ENCODE measurements at places on chromosomes 3 and 15.

DNA sequence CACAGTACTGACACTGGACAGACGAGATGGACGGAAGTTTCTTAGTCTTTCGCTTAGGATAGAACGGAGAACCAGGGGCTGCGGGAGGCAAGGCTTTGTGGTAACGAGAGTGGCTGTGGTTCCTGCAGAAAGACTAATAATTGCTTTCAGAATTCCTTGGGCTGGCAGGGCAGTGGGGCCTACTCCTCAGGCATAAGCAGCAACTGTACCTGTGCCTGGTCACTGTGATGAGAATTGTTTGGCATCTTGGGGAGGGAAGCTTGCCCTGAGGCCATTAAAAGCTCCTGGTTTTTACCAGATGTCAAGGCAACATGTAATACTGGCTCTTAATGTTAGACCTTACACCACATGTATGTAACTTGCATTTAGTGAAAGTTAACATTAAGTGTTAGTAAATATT, 7.6 kb downstream of the NIPA2 start:
- DNase-seq, result no peak

GRCh38 chr15:85007741-85008397, 26.2 kb downstream of the PDE8A start:
- no peak for DNase-seq

DNA sequence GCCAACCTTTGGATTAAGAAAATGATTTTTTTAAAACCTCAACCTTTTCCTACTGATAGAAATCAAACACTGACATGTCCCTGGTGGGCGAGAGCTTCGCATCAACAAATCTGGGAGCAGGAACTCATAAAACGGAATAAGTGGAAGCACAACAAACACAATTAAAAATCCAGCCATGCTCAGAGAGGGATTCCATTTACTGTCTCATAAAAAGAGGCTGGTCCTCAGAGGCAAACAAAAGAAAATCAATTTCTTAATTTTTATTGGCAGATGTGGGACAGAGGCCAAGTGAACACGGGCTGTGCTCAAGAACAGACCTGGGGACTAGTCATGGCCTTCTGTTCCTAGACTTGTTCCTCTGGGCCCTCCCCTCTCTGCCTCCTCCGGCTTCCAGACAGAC, 214.5 kb downstream of the NTRK3 start:
- no peak for DNase-seq

DNA sequence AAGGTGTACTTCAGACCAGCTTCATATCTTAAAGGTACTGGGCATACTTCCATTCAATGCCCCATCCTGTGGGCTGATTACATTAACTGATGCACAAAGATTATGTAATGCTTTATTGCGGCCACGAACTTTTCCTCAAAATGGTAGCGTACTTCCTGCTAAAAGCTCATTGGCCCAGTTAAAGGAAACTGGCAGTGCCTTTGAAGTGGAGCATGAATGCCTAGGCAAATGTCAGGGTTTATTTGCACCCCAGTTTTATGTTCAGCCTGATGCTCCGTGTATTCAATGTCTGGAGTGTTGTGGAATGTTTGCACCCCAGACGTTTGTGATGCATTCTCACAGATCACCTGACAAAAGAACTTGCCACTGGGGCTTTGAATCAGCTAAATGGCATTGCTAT, 3.4 kb downstream of the SKIL start:
- DNase-seq, result no peak

DNA sequence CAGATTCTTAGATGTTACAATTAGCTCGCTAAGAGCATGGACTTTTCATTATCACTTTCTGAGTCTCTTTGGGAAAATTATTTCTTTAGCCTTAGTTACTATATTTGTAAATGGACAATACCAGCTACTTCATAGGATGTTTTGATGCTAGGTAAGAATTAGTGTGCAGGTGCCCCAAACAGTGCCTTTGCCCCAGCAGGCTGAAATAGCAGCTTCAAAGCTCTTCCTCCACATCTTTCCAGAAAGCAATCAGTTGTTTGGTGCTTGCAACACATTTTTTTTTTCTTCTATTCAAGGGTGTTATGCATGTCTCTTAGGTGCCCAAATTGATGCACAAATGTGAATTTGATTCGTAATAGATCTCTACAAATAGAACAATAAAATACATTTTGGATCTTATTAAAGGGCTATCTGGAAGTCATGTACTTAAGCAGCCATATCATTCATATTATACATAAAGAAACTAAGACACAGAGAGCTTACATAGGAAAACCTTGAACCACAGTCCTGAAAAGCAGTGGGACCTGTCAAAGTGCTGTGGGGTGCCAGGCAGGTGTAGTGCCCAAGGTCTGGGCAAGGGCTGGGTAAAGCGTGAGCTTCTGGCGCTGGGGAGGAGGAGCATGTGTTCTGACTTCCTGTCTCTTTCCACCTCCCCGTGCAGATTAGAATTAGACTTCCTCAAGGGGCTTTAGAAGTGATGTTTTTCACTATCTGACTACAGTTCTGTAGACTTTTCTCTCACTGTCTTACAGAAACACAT, 62.9 kb downstream of the FNDC3B start:
- no peak for DNase-seq

GRCh38 chr3:24201301-24201700, 256.2 kb downstream of the NR1D2 start:
- DNase-seq, result no peak

GRCh38 chr3:141448606-141449220, 38.1 kb upstream of the RASA2 start:
- no peak for DNase-seq

GRCh38 chr3:196667056-196667825, 27.7 kb downstream of the NRROS start:
- DNase-seq, result no peak

GRCh38 chr3:143266511-143266910, 146.9 kb downstream of the CHST2 start:
- DNase-seq, result no peak

GRCh38 chr15:99707473-99708270, 25.6 kb downstream of the LYSMD4 start:
- DNase-seq, result no peak

DNA sequence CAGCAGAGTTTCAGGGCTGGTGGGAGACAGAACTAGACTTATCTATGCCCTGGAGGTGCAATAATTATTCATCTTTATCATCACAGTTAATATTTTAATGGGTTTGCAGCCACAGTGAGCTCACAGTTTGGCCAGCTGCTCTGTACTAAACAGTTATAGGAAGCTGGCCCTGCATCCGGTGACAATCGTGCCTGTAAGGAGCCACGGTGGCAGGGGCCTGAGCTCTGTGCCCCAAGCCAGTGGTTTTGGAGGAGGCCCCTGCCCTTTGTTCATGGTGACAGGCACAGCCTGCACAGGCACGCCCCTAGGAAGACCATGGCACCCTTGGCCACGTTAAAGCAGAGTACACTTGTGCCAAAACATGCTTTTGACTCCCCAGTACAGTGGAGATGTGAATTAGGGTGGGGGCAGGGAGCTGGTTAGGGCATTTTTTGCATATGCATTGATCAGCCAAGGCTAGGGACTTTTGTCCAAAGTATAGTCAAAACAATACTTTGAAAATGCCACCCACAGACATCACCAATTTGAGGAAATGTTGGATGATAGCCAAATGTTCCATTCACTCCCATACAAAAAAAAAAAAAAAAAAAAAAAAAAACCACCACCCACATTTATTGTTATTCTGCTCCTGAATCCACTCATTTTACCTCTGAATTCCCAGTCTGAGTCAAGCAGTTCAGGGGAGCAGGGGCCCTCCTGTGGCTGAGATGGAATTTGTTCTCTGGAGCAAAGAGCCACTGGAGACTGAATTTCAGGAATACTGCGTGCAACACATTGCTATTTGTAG, 3.4 kb upstream of the RFTN1 start:
- peak; percentile 79 for DNase-seq

DNA sequence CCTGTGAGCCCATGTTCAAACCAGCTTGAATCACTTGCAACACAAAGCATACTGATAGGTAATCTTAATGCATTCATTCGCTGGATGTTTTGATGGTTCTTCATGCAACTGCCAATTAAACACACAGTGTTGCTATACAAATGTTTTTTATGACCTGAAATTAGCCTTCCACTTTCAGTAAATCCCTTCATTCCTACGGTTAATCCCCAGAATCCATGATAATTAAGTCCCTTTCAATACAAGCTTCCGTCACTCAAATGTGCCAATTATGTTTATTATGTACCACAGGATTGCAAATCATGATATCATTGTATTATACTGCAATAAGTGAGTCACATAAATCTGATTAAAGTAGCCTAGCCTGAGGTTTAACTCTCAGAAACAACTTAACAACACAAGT, 14.5 kb upstream of the LYZL4 start:
- DNase-seq, result no peak

DNA sequence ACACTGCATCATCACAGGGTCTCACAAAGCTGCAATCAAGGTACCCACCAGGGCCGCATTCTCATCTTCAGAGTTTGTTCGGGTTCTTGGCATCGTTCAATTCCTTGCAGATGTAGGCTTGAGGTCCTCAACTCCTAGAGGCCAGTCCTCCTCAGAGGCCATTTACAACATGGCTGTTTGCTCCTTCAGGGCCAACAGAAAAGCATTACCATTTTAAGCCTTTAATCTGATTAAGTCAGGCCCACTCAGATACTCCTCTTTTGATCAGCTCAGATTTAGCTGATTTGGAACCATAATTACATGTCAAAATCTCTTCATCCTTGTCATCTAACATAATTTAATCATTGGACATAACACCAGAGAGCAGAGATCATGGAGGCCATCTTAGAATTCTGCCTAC, 55.4 kb downstream of the BFSP2 start:
- DNase-seq, result no peak

DNA sequence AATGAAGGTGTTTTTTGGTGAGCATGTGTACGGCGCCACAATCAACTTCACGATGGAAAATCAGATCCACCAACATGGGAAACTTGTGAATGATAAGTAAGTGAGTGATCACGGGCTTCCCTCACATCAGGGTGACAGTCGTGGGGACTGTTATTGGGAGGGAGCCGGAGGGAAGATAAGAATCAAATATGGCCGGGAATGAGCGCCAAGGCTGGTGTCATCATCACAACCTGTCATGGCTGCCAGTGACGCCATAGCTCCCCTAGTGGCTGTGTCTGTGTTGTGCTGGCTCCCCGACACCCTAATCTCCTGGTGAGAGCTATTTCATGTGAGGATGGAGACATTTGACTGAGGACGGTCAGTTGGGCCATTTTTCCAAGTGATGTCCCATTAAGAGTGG, 168.5 kb downstream of the SV2B start:
- DNase-seq, result peak; percentile 17

GRCh38 chr15:66269326-66270090, 16.0 kb upstream of the MEGF11 start:
- no peak for DNase-seq

DNA sequence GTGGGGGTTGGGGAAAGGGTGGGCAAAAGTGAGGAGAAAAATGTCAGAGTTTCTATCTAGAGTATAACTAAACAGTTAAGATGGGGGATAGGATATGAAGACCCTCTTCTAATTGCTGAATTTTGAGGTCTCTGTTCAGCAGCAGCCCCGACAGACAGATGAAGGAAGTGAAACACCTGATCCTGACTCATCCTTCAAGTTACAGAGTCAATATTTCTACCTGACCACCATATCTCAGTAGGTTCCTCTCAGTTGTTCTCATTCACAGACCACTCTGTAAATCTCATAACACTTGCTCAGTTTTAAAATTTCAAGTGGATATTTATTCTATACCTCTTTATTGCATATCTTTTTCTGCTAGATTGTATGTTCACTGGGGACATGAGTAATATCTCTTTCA, 69.5 kb downstream of the CCDC54 start:
- no peak for DNase-seq
